Aorta (tissue), 5 donors: ENCODE measurements at places on chromosomes 3 and 15.

DNA sequence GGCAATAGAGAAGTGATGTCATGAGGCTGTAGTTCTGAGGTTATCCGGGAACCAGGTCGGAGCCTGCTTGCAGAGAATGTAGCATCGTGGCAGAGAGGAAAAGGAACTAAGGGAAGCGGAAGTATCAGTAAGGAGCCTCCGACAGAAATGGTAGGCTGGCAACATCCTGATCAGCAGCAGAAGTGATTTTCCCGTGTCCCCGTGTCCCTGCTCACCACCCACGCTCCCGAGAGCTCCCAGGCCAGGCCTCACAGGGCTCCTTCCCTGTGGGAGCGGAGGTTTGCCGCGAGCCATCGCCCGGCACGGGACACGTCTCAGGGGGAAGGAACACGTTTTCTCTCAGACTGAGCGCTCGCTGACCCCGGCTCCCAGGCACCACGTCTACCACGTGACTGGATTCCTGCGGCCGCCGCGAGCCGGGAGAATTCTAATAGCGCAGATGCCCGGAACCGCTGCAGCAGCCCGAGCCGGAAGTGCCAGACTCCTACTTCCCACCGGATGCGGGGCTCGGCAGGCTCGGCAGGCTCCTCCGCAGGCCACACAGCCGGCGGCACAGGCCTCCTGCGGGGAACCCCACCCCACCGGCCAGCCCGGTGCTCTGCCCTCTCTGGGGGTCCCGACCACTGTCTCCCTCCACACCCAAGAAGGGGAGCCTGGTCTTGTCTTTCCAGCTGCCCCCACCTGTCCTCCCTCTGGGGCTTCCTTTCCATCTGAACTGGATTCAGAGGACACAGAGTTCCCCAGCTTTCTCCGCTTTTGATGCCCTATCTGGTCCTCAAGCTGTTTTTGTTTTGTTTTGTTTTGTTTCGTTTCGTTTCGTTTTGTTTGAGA lies 99.3 kb downstream of the BDH1 start:
- peak; percentile 94 for DNase-seq

GRCh38 chr3:90010341-90010740 lies 902.9 kb downstream of the EPHA3 start:
- DNase-seq = no peak

DNA sequence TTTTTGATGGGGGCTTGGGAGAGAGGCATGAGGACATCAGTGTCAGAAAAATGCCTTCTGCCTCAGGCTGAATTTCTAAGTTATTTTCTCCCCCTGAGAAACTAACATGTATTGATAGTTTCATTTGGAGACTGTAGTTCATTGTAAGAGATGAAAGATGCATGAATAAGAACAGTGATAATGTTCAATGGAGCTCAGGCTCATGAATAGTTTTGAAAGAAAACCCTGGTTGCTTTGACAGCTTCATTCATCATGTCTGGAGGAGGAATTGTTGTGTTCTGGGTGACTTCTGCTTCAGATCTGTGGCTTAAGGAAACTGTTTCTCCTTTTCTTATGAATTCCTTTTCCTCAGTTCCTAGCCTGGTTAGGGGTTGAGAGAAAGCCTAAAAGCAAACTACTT lies 204.0 kb upstream of the LRRC3B start:
- DNase-seq = no peak

- no peak for DNase-seq
Observed at GRCh38 chr3:115475178-115476041, 147.9 kb upstream of the GAP43 start.

DNA sequence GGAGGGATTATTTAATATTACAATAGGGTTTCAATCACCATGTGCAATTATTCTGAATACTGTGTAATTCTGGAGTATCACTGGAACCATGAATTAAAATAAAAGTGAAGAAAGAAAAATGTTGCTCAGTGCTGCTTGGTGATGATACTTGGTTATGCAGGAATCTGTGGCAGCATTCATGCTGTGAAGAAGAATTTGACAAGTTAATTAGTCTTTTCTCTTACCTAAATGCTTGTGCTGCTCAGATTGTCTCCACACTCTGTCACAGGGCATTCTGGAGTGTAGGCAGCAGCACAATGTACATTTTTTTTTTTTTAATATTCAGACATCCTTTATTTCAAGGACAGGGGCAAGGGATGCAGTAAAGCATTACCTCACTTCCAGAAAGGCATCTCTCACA lies 749.3 kb upstream of the CADM2 start:
- no peak for DNase-seq

- no peak for DNase-seq
Observed at GRCh38 chr3:71339049-71339448, 244.5 kb downstream of the FOXP1 start.

GRCh38 chr15:78431955-78432354 lies 6.1 kb upstream of the IREB2 start:
- DNase-seq = no peak

- no peak for DNase-seq
Observed at GRCh38 chr15:61835496-61836106, 224.6 kb downstream of the VPS13C start.
